CD4-positive, alpha-beta T cell treated with Interleukin-6 for 4 hours (primary cell): ENCODE measurements at places on chromosomes 3 and 15.
A peak's percentile ranks its signal among the peaks of the same experiment; 100 is the strongest.

DNA sequence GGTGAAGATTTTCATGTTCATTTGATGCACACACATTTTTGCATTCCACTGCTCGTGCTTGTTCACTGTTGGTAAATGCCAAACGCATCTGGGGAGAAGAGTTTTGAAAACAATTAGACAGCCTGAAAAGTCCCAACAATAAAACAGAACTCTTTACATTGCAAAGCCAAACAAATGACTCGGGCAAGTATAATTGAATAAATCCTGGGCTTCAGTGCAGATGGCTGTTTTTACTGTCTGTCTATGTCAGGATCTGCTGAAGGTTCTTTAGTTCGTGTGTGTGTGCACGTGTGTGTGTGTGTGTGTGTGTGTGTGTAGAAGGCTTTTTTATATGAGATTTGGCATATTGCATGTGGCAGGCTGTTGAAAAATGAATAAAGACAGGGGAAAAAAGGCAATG, 277.5 kb upstream of the CDIN1 start:
- no peak for DNase-seq

- peak; percentile 21 for DNase-seq
Observed at GRCh38 chr3:42655331-42655888, 1.9 kb downstream of the ZBTB47 start.

GRCh38 chr15:69525543-69525942, 72.9 kb downstream of the RPLP1 start:
- DNase-seq: no peak

- DNase-seq: no peak
Observed at GRCh38 chr15:97755726-97756125, 204.8 kb upstream of the ARRDC4 start.

GRCh38 chr3:152183473-152183872, 85.3 kb upstream of the MBNL1 start:
- DNase-seq: peak; percentile 70

DNA sequence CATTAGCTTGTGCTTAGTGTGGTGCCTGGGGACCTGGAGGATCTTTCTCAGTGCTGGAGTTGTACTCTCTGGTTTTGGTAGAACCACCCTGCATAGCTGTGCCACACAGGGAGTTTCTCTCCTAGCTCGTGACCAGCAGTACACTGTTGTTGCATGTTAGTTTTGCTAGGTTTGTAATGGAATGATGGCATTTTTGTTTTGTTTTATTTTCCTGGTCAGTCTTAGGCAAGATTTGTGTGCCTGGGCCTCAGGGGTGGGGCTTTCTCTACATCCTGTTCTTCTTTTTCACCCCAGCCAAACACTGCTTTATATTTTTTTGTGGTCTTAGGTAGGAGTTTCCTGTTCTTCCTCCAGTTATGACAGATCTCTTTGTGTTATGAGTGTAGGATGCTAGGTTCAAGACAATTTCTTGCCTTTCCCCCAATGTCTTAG, 534.5 kb upstream of the KCNMB2 start:
- peak; percentile 27 for DNase-seq

- peak; percentile 85 for DNase-seq
Observed at GRCh38 chr15:91706322-91707032, 147.0 kb upstream of the SLCO3A1 start.
